ENCODE measurements at places on chromosomes 7 and 10.

- no peak for DNase-seq
Observed at GRCh38 chr7:157152391-157152937, 13.7 kb downstream of the UBE3C start.

GRCh38 chr10:33067481-33067880, 109.5 kb upstream of the ITGB1 start:
- no peak for DNase-seq

- DNase-seq, result peak; percentile 24
Observed at GRCh38 chr10:52215745-52216361, 98.2 kb upstream of the DKK1 start.

GRCh38 chr7:101140746-101141382, 13.4 kb upstream of the AP1S1 start:
- DNase-seq, result no peak

DNA sequence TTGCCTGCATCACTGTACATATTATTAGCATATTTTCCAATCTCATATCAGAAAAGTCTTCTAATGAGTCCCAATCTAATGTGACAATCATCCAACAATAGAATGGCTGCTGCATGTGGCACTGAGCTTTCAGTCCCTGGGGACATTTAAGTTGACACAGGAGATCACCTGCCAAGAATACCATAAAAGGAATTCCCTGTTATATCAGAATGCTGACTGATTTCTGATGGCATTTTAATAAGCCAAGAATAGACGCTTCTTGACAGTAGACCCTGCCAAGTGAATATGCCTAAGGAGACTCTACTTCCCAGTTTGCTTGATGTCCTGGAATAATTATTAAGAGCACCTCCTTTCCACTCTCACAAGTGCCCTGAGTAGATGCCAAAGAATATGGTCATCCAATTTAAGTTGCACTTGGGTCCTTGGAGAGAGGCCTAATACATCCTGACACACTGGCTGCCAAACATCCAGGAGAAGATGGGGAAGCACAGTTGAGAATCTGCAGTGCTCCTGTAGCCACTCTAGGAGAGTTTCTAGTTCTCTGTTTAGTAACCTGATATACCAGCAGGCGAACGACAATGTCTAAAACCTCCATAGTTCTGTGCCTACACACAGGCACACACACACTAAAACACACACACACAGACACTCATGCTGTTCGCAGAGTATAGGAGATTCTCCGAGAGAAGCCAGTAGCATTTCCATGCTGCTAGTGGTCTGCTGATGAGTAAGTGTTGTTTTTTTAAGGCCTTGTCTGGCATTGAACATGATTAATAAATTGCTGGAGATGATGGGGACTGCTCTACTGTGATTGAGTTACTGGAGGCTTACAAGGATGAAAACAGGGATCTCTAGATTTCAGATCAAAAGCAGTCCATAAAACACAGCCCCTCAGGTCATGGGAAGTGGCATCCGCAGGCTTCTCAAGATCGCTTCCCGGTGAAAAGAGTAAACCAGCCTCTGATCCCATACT, 369.6 kb downstream of the KCNMA1 start:
- no peak for DNase-seq
